GM19239 (cell line): ENCODE measurements at places on chromosomes 2 and 18.

DNA sequence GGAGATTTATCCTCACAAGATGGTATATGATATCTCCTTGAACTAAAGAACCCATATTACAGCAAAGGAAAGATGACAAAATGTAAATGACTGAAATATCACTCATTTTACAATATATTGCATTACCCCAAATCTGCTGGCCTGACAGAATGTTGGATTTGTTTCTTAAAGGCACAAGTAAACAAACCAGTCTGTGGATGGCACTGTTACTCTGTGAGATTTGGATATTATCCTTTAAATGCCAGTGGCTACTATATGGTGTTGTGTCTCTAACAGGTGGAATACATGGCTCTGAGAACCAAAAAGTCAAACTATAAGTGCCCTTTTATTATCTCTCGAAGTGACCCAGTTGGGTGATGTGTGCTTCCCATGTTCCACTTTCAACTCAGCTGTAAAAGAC is 125.7 kb downstream of the PDE1A start:
- no peak for DNase-seq

GRCh38 chr2:235734688-235735231 is 240.9 kb downstream of the AGAP1 start:
- DNase-seq = no peak

DNA sequence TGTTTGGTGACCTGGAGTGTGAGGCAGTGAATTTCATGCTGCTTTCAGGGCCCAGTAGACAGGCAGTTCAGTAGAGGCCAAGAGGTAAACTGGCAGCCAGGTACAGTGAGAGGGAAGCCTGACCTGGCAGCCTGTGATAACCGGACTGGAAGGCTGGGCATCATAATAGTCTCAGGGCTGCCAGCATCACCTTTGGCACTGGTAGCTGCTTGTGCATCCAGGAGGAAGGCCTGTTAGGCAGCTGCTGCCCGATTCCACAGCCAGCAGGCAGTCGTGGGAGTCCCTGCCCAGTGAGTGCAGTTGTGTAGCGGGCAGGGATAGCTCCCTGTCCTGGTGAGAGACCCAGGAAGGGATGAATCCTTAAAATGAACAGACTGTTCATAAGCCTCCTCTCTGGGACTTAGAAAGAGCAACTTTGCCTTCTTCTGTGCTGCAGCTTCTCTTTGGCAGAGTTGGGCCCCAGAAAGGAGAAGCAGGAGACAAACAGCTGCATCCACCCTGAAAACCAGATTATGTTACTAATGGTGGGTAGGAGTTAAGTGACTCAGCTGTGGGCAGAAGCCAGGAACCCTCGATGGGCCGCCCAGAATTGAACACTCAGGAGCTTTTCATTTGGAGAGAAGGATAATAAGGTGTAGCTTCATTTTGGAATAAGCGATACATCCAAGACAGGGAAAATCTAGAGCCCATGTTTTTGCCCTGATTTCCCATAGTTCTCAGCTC is 8.1 kb upstream of the GPBAR1 start:
- DNase-seq = no peak

DNA sequence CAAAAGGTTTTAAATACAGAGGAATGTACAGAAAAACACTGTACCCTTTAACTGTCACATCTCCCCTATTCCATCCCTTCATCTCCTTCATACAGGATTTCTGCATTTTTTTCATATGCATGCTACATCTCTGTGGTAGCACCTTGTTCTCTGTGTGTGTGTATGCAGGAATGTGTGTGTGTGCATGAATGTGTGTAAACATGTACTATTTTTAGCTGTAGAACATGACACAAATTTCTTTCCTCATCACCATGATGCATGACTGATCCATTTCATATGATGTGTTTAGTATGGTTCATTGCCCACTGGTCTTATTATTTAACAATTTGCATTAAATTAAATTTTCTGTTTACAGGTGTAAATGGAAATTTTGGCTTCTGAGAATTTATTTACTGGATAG is 21.5 kb upstream of the ZEB2 start:
- no peak for DNase-seq

- DNase-seq = no peak
Observed at GRCh38 chr2:11901351-11902069, 155.1 kb downstream of the LPIN1 start.

DNA sequence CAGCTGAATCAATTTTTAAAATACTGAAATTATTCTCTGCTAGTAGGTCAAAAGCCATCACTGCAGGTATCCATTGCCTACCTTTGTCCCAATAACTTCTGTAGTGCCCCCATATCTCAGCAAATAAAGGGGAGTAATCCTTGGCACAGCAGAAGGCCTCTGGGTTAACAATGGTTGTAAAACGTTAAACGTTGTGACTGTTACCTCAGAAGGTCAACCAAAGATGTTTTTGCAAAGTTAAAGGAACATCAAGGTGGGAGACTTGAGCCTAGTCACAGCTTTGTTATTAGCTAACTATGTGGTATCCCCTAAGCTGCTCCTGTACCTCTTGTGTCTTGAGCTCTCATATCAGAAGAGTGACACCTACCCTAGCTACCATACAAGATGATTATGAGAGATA is 60.5 kb downstream of the COX7A2L start:
- DNase-seq = no peak

DNA sequence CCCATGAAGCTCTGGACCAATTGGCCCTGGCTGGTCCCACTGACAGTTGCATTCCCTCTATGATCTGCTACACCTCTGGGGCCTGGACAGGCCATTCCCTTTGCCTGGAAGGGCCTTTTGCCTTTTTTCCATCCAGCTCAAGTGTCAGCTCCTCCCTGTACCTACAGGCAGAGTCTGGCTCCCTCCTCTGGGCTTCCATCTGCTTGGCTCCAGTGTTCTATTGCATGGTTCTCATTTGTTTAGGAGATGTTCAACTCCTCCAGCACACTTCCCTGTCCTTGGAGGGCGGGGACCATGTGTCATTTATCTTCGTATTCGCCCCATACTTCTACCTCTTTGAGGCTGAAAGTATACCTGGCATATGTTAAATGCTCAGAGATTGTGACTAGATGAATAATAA is 61.1 kb downstream of the PRKCE start:
- no peak for DNase-seq

DNA sequence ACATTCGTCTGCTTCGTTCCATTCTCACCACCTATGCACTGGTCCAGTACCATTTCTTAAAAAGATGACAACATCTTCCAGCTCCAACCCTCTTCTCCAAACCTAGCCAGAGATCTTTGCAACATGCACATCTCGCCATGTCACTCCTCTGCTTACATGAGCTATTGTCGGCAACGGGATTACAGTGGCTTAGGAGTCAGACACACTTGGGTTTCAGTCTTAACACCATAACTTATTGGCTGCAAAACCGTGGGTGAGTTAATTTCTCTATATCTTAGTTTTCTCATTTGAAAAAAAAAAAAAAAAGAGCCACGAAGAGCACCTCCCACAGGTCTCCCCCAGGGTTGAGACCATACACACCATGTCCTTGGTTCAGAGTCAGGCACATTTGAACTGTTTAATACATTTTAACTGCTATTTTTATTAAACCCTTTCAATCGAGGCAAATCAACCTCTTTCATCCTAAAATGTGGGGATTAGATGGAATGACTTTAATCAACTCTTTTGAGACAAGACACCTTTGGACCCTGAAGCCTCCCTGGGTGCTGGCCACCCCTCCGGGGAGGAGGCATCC is 889 bp downstream of the ANKRD29 start:
- DNase-seq = no peak
